ENCODE measurements at places on chromosomes 11 and 22.

- DNase-seq, result no peak
Observed at GRCh38 chr11:64647019-64647779, 56.2 kb downstream of the SLC22A12 start.

GRCh38 chr11:17613983-17614382 lies 66.9 kb downstream of the OTOG start:
- no peak for DNase-seq

GRCh38 chr11:44311339-44312261 lies 1.7 kb upstream of the ALX4 start:
- no peak for DNase-seq

DNA sequence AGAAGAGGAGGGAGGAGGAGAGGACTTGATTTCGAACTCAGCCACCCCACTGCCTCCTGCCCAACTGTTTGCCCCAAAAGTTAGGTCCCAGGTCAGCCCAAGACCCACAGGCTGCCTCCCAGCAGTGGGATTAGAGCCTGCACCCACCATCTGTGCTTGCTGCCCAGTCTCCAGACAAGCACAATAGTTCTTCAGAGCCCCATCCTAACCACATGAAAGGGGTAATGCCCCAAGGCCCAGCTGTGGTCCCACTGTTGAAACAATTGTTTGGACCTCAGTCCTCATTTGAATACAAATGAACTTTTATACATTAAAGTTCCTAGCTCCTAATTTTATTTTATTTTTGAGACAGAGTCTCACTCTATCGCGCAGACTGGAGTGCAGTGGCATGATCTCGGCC lies 5.4 kb upstream of the VPS51 start:
- DNase-seq, result no peak

DNA sequence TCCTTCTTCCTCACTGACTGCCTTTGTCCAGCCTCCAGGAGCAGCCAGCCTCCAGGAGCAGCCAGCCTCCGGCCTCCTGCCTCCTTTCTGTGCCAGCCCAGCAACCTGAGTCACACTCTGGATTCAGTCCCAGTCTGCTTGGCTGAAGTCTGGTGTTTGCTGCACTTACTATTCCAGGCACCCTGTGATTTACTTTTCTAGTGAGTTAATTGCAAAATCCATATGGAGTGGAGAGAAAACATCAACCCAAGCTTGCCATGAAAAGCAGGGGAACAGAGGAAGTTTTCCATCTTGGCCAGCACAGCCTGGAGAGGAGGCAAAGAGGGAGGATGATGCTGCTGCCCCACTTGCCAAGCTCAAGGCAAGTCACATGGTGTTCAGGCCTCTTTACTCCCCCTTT lies 400.5 kb downstream of the TENM4 start:
- DNase-seq, result no peak

- no peak for DNase-seq
Observed at GRCh38 chr22:40612291-40612751, 24.2 kb downstream of the MRTFA start.

DNA sequence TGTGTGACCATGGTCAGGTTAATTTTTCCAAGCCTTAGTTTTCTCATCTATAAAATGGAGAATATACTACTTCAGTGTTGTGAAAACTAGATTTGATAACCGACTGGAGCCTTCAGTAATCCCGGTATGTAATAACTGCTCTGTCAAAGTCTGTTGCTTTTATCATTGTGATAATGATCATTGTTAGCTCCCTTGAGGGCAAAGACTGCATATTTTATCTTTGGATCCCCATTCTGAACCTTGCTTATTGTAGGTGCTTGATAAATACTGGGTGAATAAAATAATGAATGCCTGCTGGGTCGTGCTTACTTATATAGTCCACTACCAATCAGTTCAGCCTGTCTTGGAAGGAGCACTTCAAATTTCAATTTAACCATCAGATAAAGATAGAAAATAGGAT lies 105.3 kb downstream of the ARFGAP2 start:
- DNase-seq, result no peak

DNA sequence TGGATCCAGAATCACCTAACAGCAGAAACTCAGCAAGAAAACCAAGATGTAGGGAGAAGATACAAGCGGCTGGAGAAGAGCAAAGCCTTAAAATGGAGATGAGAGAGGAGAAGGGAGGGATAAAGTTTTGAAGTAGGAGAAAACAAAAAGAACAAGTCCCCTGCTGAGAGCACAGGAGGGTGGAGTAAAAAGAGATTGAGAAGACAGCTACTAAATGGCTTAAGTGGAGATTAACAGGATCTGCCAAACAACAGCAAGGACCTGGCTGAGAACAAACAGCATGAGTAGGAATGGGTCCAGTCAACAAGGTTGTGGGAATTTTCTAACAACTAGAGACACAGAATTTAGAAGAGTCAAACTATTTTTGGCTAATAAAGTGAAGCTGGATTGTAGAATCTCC lies 18.1 kb downstream of the BTG4 start:
- DNase-seq, result no peak

DNA sequence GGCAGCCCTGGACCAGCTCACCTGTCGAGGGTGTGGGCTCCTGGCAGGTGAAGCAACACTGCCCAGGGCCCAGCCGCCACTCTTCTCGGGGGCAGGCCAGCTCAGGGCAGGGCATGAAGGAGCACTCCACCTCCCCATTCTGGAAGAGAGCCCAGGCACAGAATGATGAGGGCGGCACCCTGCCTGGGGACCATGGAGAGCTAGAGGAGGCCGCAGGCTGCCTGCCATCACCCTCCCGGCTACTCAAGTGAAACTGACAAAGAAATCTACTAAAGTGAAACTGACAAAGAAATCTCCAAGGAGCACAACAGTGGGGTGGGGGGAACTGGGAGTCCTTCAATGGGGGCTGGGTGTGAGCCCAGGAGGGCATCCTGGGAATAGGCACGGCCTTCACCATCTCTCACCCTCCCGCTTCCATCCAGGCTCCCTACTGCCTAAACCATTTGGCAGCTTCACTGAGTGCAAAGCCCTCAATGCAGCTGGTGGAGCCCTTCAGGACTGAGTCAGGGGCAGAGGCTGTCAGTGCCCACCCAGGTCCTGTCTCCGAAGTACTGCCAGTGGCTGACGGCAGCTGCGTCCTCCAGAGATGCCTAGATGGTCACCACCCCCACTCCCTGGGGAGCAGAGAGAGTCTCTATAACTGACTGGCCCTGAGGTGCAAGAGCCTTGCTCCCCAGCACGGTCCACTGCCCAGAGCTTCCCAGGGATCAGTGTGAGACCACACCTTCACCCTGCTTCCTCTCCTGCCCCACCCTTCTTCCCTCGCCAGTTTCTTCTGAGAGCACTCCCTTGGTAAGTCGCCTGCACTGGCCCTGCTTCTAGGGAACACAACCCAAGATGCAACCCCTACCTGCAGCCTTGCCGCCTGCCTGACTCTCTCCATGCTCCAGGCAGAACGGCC lies 21.7 kb downstream of the VWCE start:
- no peak for DNase-seq

DNA sequence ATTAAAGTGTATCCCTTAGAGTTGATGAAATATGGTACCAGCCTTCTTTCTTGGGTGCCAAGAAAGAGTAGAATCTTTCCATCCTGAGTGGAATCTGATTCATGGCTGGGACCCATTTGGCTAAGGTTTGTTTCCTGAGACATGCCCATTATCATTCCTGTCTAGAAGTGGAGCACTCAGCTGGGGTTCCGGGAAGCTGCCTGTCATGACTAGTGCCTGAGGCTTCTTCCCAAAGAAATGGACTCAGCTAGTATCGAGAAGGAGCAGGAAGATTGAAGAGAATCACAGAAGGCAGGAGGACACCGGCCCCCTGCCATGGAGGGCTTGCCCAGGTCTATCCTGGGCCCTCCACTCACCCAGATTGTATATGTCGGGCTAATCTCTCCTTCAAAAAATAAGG lies 57.6 kb downstream of the KREMEN1 start:
- no peak for DNase-seq

DNA sequence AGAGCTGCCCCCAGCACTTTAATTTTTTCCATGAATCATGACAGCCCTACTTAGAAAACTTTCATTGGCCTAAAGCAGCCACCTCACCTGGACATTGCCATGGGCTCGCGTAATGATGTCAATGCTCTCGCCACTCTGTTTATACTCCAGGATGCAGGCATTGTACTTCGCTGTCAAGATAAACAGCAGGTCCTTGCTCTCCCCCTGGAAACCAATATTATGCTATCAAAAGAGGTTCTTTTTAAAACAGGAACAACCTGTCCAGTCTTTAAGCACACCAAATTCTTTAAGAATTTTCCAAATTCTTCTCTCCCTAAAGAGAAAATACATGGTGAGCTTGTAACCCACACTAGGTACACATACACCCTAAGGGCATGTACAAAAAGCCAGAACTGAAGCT lies 3.0 kb downstream of the DDB1 start:
- DNase-seq, result no peak

DNA sequence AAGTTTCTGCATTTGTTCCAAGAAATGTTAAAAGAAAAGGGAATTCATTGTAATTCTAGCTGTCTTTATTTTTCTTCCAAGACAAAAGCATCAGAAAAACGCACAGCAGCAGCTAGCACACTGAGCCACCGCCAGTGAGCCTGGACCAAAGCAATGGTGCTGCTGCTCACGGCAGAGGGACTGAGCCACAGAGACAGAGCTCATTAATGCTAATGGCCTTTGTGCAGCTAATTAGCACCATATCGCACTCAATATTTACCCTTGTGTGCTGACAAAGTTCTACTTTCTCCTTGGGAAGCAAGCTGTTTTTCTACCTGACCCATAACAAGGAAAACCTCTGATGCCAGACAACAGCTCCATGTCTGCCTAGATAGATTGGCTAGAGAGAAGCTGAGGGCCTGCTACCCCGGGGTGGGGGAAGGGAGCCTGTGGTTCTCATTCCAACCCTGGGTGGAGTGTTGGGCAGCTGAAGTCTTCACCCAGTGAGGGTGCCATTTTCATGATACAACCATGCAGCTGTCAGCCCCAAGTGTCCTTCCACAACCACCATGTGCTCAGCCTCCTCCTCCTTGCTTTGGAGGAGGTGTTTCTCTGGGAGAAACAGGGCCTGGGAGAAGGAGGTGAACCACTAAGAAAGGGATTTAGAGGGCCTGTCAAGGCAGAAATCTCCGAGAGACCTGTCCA lies 131.1 kb upstream of the NCAM1 start:
- no peak for DNase-seq

DNA sequence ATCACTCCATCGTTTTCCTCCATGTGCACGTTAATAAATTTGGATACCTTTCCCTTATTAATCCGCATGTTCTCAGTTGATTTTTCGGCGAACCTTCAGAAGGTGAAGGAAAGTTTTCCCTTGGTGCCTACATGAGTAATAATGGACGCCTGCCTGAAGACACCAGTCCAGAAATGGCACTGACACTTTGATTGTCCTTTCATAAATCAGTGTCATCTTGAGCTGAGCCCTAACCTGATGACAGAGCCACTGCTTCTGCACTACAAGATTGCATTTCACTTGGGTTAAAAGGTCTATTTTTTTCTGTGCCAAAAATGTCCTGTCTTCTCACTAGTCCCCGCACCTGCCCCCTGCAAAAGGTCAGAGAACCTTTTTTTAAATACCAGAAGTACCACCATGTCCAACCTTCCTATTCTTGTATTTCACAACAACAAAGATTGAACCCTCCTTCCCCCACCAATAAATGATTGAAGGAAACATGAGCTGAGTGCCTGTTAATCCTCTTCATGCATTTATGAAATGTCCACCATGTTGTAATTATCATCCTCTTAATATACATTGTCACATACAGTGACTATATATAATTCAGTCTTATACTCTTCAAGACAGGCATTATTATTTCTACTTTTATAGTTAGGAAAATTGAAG lies 219.9 kb upstream of the UBASH3B start:
- DNase-seq, result no peak
